Right ventricle myocardium superior (tissue), 1 donor: ENCODE measurements at places on chromosomes 1 and 21. TPM values are rescaled to one million over a fixed set of nuclear protein-coding genes. Genes with fewer than 3 reads are reported as not detected.

Gene S100A1
- total RNA-seq = 2,267 TPM

Gene RGS16
- total RNA-seq = 1.0 TPM

Gene CNKSR1
- 1.4 TPM for total RNA-seq

- DNase-seq = no peak
Observed at GRCh38 chr1:96968541-96968940, 247.0 kb downstream of the PTBP2 start.

Gene MYOM3
- 396 TPM for total RNA-seq

Gene RIPK4
- total RNA-seq = 0.08 TPM

GRCh38 chr1:218866507-218866906 is 307.2 kb upstream of the LYPLAL1 start:
- DNase-seq = no peak

GRCh38 chr1:172936088-172936645 is 114.6 kb downstream of the TNFSF18 start:
- DNase-seq = no peak

DNA sequence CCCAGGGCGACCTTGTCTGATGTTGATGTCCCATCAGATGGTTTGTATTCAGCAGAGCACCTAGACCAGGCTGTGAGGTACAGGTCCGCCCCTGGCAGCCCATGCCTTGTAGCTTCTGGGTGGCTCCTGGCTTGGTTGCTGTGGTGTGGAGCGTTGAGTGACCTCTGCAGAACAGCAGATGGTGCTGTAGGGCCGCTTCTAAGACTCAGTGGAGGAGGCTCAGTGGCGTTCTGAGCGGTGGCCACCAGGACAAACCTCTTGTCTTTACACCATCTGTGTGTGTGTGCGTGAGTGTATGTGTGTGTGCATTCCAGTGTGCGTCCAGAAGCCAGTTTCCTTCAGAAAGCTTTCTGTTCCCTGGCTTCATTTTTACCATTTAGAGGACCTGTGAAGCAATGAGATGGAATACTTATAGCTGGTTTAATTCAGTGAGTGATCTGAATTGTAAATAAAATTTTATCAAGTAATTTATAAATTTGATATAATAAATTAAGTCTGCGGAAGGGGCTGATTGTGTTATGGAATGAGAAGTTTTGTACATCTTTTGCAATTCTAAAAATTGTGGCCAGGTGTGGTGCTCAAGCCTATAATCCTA is 66.1 kb downstream of the ADARB1 start:
- DNase-seq = peak; percentile 75

- no peak for DNase-seq
Observed at GRCh38 chr21:21074305-21074704, 76.1 kb downstream of the NCAM2 start.

Gene KCNK2
- 0.27 TPM for total RNA-seq

Gene FNBP1L
- 21.0 TPM for total RNA-seq

GRCh38 chr1:226060427-226060826 is 2.1 kb upstream of the H3-3A start:
- DNase-seq = no peak

DNA sequence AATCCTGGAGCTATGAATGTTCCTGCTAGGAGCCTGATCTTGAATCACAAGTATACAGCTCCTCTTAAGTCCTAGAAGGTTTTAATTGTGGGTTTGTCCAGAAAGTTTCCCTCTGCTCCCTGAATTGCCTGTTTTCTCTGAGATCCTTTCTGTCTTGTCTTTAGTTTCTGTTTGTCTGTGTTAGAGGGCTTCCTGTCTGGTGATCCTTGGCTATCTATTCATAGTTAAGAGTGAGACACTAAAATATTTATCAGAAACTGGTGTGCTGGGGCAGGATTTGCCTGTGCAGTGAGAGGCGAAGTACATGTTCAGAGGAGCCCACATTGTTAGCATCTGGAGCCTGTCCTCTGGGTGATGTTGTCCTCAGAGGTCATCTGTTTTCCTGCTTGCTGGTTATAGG is 45.4 kb downstream of the ETS2 start:
- no peak for DNase-seq

Gene IL19
- total RNA-seq = not detected

DNA sequence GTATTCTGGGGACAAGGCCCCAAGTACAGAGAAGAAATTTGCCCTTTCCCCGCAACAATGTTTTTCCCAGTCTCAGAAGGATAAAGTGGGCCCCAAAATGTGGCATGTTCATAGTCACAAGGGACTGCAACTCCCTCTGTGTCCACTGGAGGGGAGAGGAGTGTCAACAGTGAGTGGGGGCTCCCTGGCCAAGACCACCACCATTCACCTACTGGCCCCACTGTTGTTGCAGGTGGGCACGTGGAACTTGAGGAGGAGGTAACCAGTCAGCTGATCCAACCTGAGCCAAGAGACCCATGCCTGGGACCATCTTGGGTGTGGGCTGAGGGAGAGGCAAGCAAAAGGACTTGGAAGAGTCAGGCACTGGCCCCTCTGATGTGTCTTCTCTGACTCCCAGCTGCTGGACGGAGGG is 777 bp downstream of the NUDT17 start:
- DNase-seq = no peak

Gene ZC3H12A
- 4.2 TPM for total RNA-seq

DNA sequence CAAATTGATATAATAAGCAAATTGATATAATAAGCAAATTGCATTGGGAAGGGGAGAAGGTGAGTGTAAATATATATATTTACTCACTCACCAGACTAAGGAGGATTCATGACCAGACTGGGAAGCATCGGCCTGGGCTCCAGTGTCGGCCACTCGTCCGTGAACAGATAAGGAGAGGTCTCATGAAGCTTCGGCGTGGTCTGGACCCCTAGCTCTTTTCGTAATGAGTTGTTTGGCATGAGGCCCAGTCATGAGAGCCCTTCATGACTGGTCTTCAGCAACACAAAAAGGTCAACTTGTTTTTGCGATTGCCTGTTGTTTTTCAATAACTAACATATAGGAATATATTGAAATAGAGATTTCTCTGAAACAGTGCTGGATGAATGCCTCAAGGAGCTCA is 222.9 kb upstream of the KCNK2 start:
- DNase-seq = no peak

Gene NUP210L
- total RNA-seq = 0.43 TPM

DNA sequence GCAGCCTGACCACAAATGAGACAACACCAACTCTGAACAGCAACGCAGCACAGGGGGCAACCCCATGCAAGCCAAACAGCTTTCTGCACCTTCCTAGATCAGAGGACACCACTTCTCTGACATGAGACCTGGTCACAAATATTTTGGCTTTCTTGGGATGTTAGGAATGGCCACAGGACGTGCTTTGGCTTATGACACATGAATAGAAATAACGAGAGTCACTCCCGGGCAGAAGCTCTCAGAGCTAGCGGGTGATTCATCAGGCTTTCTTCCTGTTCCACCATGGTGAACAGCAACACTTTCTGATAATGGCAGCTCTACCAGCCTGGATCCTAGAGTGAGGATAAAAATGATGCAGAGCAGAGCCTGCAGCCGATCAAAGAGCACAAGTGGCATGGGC is 39.4 kb downstream of the PAFAH2 start:
- DNase-seq = no peak

Gene FMN2
- not detected for total RNA-seq

Gene WNT3A
- total RNA-seq = not detected

DNA sequence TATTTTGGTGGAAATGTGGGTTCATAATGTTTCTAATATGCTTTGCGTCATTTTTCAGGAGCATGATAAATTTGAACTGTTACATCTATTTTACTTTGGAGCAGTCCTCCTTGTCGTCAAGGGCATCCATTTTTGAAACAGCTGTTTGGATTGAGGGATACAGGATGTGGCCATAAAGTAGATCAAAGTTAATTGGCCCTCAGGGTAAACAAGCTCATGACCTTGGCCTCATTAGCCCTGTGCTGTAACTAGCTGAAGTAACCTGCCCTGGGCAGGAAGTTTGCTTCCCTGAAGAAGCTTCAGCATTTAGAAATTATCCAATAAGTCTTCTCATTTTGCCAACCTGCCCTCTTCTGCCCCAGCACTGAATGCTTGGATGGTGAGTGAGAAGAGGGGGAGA is 24.8 kb upstream of the RGL1 start:
- no peak for DNase-seq

GRCh38 chr1:38436006-38436405 is 389.4 kb upstream of the POU3F1 start:
- no peak for DNase-seq

- peak; percentile 80 for DNase-seq
Observed at GRCh38 chr1:114353262-114353661, 157.7 kb downstream of the TRIM33 start.

Gene LCE1E
- total RNA-seq = not detected

DNA sequence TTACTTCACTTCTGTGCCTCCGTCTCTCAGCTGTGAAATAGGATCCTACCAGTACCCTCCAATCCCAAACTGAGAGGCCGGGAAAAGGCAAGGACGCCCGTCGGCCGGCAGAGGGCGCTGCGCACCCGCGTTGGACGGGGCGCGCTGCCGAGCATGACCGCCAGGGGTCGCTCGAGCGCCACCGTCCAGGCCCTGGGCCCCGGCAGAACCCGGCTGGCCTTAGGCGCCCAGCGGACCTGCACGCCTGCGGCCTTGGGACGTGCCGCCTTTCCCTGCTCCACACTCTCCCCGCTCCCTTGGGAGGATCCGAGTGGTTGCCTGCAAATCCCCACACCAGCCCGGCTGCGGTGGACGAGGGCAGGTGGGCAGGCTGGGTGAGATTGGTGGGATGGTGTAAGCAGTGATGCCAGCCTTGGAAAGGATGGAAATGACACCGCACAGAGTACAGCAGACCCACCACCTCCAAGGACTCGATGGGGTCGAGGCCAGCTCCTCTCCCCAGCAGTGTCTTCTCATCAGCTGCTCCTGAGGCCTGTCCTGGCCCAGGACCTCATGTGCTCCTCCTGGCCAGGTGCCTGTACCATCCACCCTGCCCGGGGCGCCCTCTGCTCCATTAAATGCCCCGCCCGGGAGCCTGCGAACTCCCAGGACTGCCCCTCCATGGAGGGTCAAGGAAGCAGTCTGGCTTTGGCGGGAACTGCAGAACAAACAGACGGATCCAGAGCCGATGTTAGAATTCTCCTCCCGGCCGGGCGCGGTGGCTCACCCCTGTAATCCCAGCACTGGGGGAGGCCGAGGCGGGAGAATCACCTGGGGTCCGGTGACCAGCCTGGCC is 47.4 kb upstream of the LBR start:
- peak; percentile 79 for DNase-seq

DNA sequence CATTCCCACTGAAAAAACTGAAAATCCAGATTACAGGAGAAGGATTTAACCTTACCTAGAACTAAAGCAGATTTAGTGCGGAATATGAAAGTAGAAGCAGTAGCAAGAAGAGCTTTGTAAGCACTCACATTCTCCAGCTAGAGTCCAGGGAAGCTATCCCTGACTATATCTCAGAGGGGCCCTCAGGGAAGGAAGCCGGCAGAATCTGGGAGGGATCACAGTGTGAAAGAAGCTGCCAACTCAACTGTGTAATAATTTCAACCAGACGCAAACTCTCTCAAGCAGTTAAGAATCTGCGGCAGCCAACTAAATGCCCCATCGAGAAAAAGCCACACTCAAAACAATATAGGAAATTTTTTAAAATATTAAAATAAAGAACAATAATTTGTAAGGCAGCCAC is 163.8 kb downstream of the EIF4G3 start:
- no peak for DNase-seq

DNA sequence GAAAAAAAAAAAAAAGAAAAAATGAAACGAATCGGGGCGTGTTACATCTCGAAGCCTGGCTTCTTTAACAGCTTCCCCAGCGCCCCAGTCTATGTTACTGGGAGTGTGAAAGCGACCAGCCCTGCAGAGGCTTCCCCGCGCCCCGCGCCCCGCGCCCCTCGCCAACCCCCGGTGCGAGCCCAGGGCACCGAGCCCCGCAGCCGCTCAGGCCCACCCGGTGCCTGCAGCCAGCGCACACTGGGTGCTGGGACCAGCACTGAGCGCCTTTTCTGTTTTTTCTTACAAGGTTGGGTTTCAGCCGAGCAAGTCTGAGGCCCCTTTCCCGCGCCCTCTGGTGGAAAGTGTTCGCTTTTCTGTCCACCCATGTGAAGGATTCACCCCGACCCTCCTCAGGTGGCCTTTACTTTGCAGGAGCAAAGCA is 42.1 kb upstream of the ZNF496 start:
- DNase-seq = peak; percentile 66

Gene TMEM269
- total RNA-seq = not detected

GRCh38 chr1:219323426-219323825 is 149.7 kb downstream of the LYPLAL1 start:
- no peak for DNase-seq

DNA sequence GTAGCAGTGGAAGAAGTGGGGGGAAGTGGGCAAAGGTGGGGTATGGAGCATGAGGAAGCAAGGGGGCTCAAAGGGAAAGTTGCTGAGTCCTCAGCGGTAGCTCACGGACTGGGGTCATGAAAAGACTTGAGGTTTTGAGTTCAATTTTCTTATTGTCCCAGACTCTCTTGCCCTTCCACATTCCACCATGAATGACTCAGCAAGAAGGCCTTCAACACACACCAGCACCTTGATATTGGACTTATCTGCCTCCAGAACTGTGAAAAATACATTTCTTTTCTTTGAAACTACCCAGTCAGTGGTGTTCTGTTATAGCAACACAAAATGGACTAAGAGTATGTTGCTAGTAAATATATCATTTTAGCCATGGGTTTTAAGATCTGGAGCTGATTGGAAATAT is 17.3 kb upstream of the RHBDL2 start:
- no peak for DNase-seq

Gene SELL
- 0.89 TPM for total RNA-seq

- no peak for DNase-seq
Observed at GRCh38 chr1:20350421-20350820, 59.7 kb downstream of the VWA5B1 start.

- DNase-seq = no peak
Observed at GRCh38 chr1:145942871-145943270, 14.9 kb downstream of the LIX1L start.

DNA sequence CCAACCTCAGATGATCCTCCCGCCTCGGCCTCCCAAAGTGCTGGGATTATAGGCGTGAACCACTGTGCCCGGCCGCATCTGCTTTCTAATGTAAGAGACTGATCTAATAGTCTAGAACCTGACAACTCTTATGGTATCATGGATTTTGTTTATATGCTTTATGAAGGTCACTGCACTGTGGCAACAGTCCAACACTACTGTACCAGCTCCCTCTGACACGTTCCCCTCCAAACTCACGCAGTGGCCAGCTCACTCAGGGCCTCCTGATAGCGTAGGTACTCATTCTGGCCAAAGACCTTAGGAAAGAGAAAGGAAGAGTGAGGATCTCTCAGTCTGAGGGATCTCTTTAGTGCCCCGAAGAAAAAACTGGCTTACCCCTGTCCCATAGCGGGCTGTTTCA is 6.0 kb upstream of the CFAP141 start:
- DNase-seq = peak; percentile 57

Gene AQP10
- total RNA-seq = 0.08 TPM

GRCh38 chr21:42017022-42017421 is 6.9 kb upstream of the ZBTB21 start:
- no peak for DNase-seq

DNA sequence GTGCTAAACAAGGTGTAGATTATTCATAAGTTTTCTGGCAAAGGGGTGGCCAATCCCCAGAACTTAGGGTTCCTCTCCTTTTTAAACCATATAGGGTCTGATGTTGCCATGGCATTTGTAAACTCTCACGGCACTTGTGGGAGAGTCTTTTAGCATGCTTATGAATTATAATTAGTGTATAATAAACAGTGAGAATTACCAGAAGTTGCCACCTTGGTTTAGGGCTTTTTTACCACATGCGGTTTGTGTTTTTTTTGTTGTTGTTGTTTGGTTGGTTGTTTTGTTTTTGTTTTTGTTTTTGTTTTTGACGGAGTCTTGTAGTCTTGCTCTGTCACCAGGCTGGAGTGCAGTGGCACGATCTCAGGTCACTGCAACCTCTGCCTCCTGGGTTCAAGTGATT is 8.9 kb upstream of the LAX1 start:
- no peak for DNase-seq
